Neural crest cell (in vitro differentiated cells): ENCODE measurements at places on chromosomes 1 and 21.

DNA sequence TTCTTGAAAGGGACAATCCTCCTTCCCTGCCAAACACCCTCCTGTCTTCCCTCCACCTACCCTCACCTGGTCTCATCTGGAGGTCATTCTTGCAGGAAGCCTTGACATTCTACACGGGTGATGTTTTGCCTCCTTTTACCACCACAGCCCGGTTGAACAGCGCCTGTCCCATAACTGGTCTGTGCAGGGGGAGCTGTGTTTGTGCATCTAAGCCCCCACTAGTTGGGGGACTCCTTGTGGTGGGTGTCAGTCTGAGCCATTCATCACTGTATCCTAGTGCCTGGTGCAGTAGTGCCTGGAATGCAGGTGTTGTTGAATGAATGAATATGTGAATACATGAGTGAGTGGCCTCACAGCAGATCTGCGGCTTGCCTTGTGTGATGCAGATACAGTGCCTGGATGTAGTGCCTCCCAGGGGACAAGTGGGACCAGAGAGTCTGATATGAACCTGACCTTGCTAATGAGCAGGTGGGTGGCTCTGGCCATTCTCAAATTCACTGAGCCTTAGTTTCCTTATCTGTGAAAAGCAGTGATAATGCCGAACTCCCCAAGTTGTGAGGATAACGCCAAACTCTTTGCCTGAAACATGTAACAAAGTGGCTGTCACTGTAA is 79.8 kb downstream of the OMA1 start:
- no peak for DNase-seq
- H3K27me3 ChIP-seq: no peaks in the 10 kb centered on the region

- DNase-seq: no peak
- peaks cover 58% of the 10 kb centered on the region for H3K27me3 ChIP-seq
- peaks cover 10% of the 10 kb centered on the region for H3K4me1 ChIP-seq
- H3K36me3 ChIP-seq: no peaks in the 10 kb centered on the region
- H3K27ac ChIP-seq: no peak overlapping the region
- no peak overlapping the region for H3K4me3 ChIP-seq
Measured at GRCh38 chr1:24191860-24192259, 4.8 kb upstream of the IFNLR1 start.

GRCh38 chr1:230901671-230902070 is 33.4 kb upstream of the C1orf198 start:
- no peaks in the 10 kb centered on the region for H3K27me3 ChIP-seq
- no peak overlapping the region for H3K4me3 ChIP-seq
- no peak for DNase-seq
- H3K36me3 ChIP-seq: peaks cover 7% of the 10 kb centered on the region

GRCh38 chr1:12088607-12089006 is 25.5 kb downstream of the TNFRSF8 start:
- H3K27me3 ChIP-seq: no peaks in the 10 kb centered on the region
- no peak overlapping the region for H3K4me3 ChIP-seq
- no peak for DNase-seq

DNA sequence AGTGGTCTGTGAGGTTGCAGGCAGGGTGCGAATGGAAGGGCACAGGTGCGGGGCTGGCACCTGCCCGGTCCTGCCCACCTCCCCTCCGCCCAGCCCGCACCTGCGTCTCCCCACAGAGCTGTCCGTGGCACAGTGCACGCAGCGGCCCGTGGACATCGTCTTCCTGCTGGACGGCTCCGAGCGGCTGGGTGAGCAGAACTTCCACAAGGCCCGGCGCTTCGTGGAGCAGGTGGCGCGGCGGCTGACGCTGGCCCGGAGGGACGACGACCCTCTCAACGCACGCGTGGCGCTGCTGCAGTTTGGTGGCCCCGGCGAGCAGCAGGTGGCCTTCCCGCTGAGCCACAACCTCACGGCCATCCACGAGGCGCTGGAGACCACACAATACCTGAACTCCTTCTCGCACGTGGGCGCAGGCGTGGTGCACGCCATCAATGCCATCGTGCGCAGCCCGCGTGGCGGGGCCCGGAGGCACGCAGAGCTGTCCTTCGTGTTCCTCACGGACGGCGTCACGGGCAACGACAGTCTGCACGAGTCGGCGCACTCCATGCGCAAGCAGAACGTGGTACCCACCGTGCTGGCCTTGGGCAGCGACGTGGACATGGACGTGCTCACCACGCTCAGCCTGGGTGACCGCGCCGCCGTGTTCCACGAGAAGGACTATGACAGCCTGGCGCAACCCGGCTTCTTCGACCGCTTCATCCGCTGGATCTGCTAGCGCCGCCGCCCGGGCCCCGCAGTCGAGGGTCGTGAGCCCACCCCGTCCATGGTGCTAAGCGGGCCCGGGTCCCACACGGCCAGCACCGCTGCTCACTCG is 23.3 kb downstream of the FTCD start:
- no peak overlapping the region for H3K27ac ChIP-seq
- peaks cover 4% of the 10 kb centered on the region for H3K27me3 ChIP-seq
- no peak for DNase-seq
- H3K36me3 ChIP-seq: no peaks in the 10 kb centered on the region
- H3K4me1 ChIP-seq: no peaks in the 10 kb centered on the region
- H3K4me3 ChIP-seq: no peak overlapping the region
